Right lung (tissue), 10 donors: ENCODE measurements at places on chromosomes 12 and 14. TPM values are rescaled to one million over a fixed set of nuclear protein-coding genes. Genes with fewer than 3 reads are reported as not detected.

DNA sequence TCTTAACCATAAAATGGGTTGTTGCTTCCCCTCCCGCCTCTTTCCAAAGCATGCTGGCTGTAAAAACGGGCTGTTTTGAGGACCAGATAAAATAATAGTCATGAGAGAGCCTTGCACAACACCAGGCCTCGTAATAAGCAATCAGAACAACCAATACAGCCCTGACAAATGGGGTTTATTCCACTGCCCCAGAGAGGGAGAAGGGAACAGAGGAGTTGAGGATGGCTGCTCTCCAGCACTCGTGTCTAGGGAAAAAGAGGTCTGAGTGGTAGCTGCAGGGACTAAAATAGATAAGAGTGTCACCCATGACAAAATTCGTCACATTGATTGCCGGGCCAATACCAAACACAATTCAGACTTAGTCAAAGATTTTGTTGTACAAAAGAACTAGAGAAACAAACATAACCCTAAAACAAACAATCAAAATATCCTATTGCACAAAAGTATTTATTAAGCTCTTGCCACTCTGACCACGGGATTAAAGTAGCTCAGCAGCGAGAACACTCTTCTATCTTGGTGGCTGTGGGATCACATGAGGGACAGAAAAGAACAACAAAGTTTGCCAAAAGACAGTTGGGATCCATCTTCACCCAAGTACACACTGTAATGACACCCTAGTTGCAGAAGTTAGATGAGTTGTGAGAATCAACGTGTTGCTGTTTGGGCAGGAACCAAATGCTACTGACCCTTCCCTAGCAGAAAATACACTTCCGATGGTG lies 188.0 kb downstream of the FOXN3 start:
- DNase-seq = no peak

DNA sequence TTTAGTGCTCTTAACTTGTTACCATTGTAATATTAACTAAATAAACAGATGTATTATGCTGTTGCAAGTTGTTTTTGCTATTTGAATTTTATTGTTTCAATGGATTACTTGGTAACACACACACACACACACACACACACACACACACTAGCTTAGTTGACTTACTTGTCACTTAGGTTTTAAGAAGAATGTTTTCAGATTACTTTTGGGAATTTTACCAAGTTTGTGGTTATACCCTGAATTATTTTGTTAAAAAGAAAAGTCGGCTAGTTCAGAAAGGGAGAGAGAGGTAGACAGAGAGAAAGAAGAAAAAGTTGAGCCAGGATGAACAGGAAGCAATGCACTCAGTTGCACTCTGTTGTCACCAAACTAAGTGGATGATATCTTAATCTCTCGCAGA lies 5.3 kb downstream of the SSTR1 start:
- DNase-seq = no peak

GRCh38 chr12:121751034-121751433 lies 38.5 kb downstream of the TMEM120B start:
- no peak for DNase-seq

DNA sequence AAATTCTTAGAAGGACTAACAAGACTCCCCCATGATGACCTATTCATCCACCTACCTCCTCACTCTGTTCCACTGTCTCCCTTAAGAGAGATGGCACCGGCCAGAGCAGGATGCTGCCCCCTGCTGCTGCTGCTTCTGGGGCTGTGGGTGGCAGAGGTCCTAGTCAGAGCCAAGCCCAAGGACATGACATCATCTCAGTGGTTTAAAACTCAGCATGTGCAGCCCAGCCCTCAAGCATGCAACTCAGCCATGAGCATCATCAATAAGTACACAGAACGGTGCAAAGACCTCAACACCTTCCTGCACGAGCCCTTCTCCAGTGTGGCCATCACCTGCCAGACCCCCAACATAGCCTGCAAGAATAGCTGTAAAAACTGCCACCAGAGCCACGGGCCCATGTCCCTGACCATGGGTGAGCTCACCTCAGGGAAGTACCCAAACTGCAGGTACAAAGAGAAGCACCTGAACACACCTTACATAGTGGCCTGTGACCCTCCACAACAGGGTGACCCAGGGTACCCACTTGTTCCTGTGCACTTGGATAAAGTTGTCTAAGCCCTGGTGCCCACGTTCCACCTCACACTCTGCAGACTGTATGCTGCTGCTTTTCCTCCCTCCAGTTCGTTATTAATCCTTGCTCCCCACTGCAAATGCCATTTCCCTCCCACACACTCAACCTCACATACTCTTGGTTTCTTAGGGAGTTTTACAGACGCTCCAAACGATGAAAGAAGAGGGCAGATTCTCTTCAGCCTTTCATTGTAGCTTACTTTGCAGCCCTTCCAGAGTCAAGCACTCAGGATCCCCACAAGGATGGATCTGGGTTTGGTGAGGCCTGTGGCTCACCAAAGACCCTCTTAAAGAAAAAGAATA lies at the start of gene RNASE8:
RNASE8 (plus strand) TSS at position 20 of the 873 bp plus-strand sequence; CDS start at position 91, 71 bp downstream.
- no peak for DNase-seq

GRCh38 chr12:117875744-117876435 lies 92.9 kb downstream of the KSR2 start:
- no peak for DNase-seq

The RASAL1 gene
- polyA plus RNA-seq = 0.15 TPM

The TSPAN19 gene
- 0.38 TPM for polyA plus RNA-seq
